ENCODE measurements at places on chromosomes 11 and 22.

DNA sequence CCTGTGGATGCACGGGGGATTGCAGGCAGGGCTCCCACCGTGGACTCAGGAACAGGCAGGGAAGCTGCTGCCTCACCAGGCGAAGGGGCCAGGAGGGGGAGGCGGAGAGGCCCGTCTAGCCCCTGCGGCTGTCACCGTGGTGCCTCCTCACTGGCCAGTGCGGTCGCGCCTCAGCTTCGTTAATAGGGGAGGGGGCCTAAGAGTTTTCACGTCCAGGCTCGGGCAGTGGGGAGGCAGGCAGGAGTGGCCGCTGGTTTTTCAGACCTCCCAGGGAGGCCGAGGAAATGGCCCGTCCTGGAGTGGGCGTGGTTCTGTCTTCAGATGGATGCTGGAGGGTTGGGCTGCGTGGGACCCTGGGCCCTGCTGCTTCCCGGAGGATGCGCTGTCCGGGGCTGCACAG is 91.1 kb upstream of the B3GAT1 start:
- DNase-seq = no peak

- no peak for DNase-seq
These were observed 16.4 kb upstream of the OR2AT4 start for GRCh38 chr11:75113030-75113429.

GRCh38 chr22:31991102-31991839 is 46.9 kb downstream of the YWHAH start:
- DNase-seq = no peak

DNA sequence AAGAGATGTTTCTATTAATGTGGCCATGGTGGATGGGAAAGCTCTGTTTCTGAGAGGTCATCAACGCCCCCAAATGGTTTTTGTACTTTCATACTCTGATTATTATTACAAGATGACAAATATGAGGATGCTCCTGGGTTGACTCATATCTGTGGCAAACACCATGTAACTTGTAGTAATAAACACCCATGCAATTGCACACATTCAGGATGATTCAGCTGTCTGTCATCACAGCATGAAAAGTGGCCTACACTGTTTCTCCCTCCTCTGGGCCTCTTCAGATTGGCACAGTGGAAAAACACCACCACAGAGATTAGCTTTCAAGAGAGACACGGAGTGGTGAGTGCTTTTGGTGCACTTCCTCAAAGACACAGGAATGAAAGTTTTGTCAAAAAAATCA is 85.4 kb downstream of the MTNR1B start:
- no peak for DNase-seq

- DNase-seq = no peak
These were observed 12.3 kb downstream of the ABTB2 start for GRCh38 chr11:34345540-34345876.

- no peak for DNase-seq
These were observed 97.7 kb downstream of the ABTB2 start for GRCh38 chr11:34260072-34260575.

- peak; percentile 87 for DNase-seq
These were observed 469.9 kb downstream of the MN1 start for GRCh38 chr22:27331526-27332281.

DNA sequence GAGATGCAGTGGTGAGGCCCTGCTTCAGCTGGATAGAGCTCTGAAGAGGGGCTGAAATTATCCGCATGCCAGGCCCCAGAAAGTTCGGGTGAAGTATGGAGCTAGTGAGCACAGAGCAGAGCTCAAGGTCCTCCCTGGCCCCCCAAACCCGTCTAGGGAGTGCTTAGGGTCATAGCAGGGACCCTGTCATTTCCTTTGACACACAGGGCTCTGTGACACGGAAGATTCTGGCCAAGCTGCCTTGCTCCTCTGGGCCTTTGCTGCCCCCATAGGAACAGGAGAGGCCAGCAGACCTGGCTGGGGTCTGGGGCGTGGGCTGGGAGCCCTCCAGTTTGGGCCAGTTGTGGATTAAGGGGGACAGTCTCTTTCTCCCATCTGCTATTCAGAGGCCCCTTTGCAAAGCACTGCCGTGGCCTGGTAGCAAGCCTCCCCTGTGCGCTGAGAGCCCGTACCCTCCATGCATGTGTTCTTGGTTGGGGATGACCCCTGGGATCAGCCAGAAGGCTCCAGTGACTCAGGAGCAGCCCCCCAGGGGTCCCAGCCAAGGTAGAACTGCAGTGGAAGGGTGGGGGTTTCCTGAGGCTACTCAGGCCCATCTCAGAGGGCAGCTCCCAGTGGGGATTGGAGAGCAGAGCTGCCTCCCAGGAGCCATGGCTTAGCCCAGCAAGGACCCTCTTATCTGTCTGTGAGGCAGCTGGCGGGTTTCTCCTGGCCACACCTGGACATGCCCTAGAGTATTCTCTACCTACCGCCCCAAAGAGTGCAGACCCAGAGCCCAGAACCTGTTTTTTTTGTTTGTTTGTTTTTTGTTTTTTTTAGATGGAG is 42.3 kb downstream of the RNF141 start:
- peak; percentile 40 for DNase-seq

- DNase-seq = no peak
These were observed 13.0 kb downstream of the PAX6 start for GRCh38 chr11:31798057-31798553.

DNA sequence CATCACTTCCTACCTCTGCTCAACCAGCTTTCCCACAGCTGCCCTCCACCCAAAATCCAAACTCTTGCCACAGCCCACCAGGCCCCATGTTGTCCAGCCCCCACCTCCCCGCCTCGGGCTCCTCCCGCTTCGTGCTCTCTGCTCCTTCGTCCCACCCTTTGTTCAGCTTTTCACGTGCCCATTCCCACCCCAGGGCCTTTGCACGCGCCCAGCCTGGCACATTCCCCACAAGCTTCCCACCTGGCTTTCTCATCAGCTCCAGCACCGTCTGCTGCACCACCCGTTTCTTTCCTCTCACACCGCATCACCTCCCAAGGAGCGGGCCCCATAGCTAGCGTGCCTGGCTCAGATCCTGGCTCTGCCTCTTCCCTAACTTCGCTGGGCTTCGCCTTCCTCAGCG is 54.8 kb downstream of the SCUBE1 start:
- no peak for DNase-seq

- no peak for DNase-seq
These were observed 263.6 kb downstream of the CTTN start for GRCh38 chr11:70661761-70662501.

- DNase-seq = no peak
These were observed 5.1 kb upstream of the CHST1 start for GRCh38 chr11:45670386-45671135.

- DNase-seq = no peak
These were observed 13.5 kb downstream of the CD59 start for GRCh38 chr11:33722590-33723234.

GRCh38 chr11:64441127-64441526 is 82.2 kb downstream of the RPS6KA4 start:
- no peak for DNase-seq

DNA sequence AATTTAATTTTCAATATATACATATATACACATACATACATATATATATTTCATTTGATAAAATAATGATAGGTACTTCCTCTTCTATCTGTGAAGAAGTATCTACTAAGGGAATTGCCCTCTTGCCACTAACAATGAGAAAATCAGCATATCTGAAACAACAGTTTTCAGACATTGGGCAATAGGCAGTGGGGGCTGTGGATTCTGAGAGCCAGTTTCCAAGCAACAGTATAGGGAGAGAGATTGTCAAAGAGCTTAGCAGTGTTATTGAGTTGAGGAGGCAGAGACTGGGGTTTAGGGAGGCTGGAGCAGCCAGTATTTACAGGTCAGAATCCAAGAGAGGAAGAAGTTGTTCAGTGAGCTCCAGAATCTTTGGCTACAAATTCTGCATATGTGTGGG is 119.3 kb downstream of the ARFGAP2 start:
- DNase-seq = no peak

DNA sequence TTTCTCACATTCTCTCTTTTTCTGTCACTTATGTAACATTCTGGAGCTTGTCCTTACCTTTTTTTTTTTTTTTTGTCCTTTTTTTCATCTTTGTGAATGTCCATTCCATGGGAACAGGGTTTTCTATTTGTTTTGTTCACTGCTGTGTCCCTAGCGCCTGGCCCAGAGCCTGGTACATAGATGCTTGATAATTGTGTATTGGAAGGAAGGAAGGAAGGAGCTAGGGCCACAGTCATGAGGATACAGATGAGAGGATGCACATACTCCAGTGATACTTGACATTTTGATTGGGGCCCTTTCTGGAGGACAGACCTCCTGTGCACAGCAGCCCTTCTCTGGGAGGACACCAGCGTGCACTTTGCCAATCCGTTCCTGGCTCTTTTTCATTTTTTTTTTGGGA is 68.9 kb downstream of the KIAA1671 start:
- no peak for DNase-seq

- DNase-seq = no peak
These were observed 9.0 kb upstream of the DRD2 start for GRCh38 chr11:113484223-113484622.

DNA sequence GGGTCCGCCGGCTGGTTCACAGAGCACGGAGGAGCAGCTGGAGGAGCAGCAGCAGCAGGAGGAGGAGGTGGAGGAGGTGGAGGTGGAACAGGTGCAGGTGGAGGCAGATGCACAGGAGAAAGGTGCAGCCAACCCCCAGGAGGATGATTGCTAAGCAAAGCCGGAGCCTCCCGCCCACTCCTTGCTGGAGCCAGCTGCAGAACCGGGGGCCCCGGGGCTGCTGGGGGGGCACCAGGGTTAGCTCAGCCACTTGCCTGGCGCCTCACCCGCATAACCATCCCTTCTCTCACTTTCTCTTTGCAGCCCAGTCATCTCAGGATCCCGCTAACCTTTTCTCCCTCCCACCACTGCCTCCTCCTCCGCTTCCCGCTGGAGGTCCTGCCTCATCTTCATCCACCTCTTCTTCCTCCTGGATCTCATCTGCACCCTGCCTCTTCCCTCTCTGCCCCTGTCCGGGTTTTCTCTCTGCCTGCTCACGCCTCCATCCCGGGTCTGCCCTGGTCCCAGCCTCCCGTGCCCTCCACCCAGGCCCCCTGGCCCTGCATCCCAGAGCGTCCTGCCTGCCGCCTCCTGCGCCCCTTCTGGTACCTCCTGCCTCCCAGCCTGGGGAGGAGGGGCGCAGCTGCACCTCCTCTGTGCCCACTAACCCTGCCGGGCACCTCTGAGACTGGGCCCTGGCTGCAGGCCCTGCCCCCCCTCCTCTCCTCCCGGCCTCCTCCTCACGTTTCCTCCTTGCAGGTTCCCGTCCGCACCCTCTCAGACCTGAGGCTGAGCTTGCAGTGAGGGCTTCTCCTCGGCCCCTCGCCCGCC is 9.5 kb downstream of the KCTD17 start:
- DNase-seq = no peak

DNA sequence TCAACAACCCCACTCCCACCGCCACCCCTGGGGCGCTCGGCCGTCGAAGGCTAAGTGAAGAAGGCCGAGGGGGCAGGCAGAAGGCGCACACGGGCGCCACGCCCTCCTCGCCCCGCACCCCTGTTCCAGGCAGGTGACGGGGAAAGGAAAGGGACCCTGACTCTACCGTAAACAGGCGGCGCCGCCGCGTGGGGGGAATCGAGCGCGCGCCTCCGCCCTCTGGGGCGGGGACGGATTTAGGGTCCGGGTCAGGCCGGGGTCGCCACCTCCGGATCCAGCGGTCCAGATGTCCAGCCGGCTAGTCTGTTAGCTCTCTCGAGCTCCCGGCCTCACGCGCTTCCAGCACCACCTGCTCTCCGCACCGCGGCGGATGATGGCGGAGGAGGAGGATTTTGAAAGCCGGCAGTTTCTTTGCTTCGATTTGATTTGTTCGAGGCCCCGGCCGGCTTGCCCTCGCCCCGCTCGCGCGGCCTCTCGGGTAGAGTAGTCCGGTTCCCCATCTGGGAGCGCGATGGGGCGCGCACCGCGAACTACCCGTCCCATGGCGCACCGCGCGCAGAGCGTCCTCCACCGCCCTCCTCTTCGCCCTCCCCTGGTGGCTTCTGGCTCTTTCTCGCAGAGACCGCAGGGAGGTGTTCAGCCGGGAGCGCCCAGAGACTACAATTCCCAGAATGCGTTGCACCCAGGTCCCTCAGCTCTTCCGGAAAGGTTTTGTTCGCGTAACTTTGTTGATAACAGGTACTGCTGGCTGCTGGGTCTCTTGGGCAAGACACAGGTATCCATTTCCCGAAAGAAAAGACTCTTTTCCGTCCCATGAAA is at the start of gene RANGAP1:
TSS of gene RANGAP1 (minus strand) at position 368 of the 819 bp plus-strand sequence. CDS start 5,143 bp downstream, outside the sequence.
- peak; percentile 96 for DNase-seq

DNA sequence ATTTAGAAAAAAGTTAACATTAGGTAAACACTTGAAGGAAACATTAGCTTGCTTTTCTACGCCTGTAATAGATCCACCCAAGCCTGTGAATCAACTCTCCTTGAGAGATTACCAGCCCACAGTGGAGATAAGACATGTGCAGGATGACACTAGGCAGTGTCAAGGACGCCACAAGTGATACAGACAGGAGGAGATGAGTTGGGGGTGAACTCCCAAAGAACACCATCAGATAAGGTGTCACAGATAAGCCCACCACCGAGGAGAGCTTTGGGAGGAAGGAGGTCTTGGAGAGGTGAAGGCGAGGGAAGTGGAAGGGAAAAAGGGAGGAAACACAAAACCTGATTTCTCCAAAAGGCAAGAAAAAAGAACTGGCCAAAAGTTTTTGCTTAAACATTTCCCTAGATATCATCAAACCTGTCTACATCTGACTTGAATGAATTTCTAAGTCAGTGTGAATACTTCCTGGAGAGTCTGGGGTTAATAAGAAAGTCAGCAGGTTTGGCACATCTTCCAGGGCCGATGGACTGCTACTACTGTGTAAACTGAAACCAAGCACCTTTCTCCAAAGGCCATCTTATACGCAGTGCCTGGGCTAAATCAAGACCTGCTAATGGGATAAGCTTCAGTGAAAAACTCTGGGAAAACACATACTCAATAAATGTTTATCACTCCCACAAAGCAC is 15.5 kb downstream of the CLTCL1 start:
- DNase-seq = no peak

DNA sequence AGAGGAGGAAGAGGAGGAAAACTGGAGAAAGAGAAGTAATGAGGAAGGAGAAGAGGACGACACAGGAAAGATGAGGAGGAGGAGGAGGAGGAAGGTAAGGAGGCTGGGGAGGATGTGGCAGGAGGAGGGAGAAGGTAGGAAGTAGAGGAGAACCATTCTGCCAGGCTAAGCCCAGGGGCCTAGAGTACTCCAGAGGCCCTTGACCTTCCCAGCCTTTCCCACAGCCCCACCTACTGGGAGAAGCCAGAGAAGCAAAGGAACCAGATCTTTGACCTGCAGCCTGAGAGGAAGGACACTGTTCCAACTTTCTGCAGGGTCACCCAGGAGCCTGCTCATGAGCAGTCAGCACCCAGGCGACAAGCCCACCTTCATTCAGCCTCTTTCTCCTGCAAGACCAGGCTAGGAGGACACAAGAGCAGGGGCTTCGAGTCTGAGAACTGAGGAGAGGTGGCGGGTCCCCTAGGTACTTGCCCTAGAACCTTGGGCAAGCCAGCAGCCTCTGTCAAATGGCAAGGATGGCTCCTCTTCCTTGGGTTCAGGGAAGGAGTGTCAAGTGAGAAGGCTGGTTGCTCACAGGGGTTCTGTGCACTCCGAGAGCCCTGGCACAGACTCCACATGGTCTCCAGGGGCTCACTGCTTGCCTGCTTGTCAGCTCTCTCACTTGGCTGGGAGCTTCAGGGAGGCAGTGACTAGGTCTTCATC is 27.9 kb upstream of the OAF start:
- DNase-seq = peak; percentile 63
